WTC11 (cell line): ENCODE measurements at places on chromosomes 2 and 18.

- no peak for DNase-seq
These were observed 199.2 kb downstream of the KCNS3 start for GRCh38 chr2:18077704-18078103.

- peak; percentile 90 for DNase-seq
These were observed at the start of gene SP9 for GRCh38 chr2:174334781-174335251. Gene SP9, plus strand, starts transcription at chr2:174334954. Its CDS starts 139 bp downstream, at chr2:174335093.

DNA sequence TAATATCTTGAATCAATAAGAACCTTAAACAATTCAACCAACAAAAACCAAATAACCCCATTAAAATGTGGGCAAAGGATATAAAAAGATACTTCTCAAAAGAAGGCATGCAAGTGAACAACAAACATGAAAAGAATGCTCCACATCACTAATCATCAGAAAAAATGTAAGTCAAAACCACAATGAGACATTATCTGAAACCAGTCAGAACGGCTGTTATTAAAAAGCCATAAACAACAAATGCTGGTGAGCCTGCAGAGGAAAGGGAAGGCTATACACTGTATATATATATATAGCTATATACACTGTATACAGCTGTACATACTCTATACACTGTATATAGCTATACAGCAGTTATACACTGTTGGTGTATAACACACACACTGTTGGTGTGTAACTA is 47.8 kb upstream of the GALNT13 start:
- no peak for DNase-seq

GRCh38 chr2:39537150-39537549 is 100.1 kb upstream of the MAP4K3 start:
- DNase-seq: no peak

- DNase-seq: peak; percentile 57
These were observed 4.3 kb downstream of the IGFBP5 start for GRCh38 chr2:216690853-216691741.

- no peak for DNase-seq
These were observed 325.0 kb upstream of the PKDCC start for GRCh38 chr2:41722668-41723369.

DNA sequence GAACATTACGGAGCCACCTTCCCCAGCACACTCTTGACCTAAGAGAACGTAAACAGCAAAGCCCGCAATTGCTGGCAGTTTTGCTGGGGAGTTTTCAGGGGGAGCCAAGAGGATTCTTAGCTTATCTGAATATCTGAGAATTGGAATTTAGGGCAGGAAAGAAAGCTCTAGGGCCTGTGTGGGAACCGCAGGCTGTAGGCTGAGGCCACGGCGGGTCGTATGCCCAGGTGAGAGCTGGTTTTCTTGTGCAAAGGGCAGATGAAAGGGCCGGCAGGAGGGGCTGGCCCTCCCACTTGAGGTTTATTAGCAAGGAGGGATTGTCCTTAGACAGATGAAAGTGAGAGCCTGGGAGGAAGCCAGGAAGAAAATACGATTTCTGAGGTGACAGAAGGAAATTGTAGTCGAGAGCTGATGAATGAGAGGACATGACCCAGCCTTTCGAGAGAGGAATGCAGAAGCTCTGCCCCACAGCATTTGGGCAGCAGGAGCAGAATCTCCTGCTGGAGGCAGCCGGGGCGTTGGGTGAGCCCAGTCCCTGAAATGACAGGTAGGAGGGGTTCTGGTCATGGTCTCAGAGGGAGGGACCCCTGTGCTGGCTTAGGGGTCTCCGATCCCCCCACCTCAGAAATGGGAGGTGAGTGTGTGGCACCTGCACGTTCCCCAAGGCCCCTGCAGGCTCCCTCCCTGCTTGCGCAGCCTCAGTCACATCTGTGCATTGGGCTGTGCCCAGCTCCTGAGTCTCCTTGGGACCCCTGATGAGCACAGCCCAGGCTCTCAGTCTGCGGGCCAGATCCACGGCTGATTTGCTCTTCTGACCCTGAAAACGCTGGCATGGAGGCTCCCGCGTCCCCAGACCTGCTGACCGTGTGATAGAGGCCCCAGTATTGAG is 61.1 kb downstream of the CABLES1 start:
- DNase-seq: peak; percentile 62

GRCh38 chr2:32758232-32758631 is 130.4 kb downstream of the TTC27 start:
- no peak for DNase-seq

GRCh38 chr2:233967164-233967563 is 50.0 kb downstream of the TRPM8 start:
- no peak for DNase-seq
